ENCODE measurements at places on chromosomes 4 and X. TPM values are rescaled to one million over a fixed set of nuclear protein-coding genes. Genes with fewer than 3 reads are reported as not detected.

DNA sequence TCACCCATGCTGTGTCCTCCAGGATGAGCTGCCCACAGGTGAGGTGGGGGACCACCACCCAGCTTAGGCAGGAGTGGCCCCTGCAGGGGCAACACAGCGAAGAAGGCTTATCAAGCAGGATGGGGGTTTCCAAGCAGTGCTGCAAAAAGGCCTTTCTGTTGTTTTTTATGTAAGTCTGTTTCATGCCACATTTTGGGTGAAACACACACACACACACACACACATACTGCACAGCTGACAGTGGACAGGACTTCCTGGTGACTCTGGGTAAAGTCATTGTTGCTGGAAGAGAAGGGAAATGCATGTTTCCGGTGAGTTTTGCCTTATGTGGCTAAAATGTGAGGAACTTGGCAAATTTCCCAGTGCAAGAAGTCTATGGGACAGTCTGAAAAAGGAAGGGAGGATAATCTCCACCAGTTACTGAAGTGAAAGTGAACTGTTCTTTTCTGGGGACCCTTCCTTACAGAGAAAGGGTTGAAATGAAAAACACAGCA lies 119.2 kb downstream of the IRF2 start:
- peak overlapping the region; percentile 12 for H3K27ac ChIP-seq
- H3K27me3 ChIP-seq, result no peaks in the 10 kb centered on the region
- no peak overlapping the region for H3K4me3 ChIP-seq
- peaks cover 3% of the 10 kb centered on the region for H3K4me1 ChIP-seq
- H3K36me3 ChIP-seq, result no peaks in the 10 kb centered on the region

GRCh38 chrX:118652717-118653116 lies 74.7 kb upstream of the IL13RA1 start:
- H3K36me3 ChIP-seq, result no peaks in the 10 kb centered on the region
- no peaks in the 10 kb centered on the region for H3K4me1 ChIP-seq
- no peaks in the 10 kb centered on the region for H3K27me3 ChIP-seq
- DNase-seq, result peak; percentile 54

DNA sequence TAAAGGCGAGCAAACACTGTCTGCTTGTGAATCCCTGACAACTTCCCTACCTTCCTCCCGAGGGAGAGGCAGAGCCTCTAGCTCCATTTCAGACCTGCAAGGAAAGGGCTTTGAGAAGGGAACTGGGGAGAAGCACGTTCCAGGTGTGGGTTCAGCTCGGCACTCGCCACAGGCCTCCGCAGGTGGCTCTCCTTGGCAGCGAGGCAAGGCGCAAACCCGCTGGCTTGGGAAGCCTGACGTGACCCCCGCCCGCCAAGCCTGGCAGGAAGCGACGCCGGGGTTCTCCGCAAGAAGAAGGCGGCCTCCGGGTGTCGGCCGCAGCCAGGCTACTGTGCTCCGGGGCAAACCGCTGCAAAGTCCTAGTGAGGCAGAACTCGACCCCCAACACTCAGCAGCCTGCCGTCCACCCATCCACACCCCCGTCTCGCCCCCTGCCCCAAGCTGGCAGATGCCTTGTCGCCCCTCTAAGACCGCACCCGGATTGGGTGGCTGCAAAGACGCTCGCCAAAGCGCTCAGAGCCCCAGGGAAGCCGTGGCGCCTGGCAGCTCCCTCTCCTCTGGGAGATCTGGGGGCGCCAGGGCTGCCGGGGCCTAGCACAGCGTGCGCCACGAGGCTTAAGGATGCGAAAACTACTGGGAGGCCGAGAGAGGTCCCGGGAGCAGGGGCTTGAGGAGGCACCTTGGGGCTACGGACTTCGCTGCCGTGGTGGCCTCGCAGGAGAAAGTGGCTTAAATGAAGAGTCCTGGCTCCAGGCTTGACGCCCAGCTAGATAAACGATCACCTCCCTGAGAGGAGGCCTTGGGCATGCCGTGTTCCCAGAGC lies 21.8 kb downstream of the NKX3-2 start:
- no peak overlapping the region for H3K4me3 ChIP-seq
- DNase-seq, result no peak
- no peaks in the 10 kb centered on the region for H3K36me3 ChIP-seq
- H3K4me1 ChIP-seq, result no peaks in the 10 kb centered on the region
- peaks cover 79% of the 10 kb centered on the region for H3K27me3 ChIP-seq

DNA sequence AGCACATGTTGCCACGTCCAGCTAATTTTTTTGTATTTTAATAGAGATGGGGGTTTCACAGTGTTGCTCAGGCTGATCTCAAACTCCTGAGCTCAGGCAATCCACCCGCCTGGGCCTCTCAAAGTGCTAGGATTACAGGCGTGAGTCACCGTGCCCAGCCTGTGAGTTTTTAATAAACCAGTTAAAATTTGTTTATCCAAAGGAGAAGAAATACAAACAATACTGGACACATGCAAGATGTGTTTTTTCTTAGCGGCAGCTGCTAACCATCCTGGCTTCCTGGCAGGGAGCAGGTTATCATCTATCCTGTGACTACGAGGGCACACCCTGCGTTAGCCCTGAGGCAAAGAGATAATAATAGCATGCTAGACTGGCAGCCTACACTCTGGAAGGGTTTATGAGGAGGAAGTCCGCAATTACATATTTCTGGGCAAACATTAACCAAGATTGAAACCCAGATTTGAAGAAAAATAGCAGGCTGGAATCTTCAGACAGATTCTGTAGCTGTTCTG lies 191.4 kb downstream of the SPRY1 start:
- H3K27me3 ChIP-seq, result no peaks in the 10 kb centered on the region
- peak overlapping the region; percentile 52 for H3K27ac ChIP-seq
- H3K4me3 ChIP-seq, result no peak overlapping the region
- DNase-seq, result peak; percentile 35
- no peaks in the 10 kb centered on the region for H3K36me3 ChIP-seq
- H3K4me1 ChIP-seq, result peaks cover 3% of the 10 kb centered on the region

DNA sequence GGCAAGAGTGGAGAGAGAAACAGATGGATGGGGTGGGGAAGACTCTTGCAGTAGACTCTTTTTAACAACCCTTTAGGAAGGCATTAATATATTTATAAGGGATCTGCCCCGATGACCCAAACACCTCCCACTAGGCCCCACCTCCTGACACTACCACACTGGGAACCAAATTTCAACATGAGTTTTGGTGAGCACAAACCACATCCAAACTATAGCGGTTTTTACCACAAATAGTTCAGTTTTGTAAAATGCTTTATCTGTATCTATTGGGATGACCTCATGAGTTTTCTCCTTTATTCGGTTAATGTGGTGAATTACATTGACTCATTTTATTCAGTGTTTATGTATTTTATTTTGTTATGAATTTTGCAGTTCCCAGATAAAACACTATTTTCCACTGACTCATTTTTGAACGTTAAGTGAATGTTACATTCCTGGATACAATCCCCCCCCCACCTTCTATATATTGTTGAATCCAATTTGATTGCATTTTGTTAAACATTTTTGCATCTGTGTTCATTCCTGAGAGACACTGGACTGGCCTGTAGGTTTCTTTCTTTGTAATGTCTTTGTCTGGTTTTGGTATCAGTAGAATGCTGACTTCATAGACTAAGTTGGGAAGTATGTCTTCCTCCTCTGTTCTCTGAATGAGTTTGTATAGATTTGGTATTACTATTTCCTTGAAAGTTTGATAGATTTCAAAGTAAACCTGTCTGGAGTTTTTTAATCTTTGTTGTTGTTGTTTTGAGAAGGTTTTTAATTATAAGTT lies 13.9 kb upstream of the CPLX1 start:
- H3K27ac ChIP-seq, result no peak overlapping the region
- no peaks in the 10 kb centered on the region for H3K4me1 ChIP-seq
- DNase-seq, result no peak
- no peak overlapping the region for H3K4me3 ChIP-seq
- no peaks in the 10 kb centered on the region for H3K27me3 ChIP-seq
- no peaks in the 10 kb centered on the region for H3K36me3 ChIP-seq

DNA sequence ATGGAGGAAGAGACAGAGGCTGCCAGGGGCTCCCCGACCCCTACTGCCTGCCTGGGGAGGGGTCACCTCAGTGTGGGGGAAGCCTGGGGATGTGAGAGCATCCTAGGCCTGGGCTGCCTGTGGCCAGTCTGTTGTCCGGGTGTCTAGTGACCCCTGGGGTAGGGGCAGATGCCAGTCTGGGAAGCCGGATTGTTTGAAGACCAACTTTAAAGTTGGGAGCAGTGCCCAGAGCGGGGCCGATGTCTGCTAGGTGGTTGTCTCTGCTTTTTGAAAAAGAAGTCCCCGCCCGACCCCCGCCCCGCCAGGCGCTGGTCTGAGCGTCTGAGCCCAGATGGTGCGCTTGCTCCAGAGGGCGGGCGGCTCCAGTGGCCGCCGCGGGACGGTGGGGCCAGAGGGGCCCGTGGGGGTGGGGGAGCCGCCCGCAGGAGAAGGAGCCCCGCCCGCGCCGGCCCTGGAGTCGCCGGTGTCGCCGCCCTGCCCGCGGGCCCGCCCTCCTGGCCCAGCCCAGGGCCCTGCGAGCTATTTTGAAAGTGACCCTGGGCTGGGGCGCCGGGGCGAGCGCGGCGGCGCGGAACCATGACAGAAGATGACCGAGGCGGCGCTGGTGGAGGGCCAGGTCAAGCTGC lies at the start of gene DOK7:
Gene DOK7 (plus strand): TSS at position 517 of the 626 bp plus-strand sequence. CDS start 70 bp downstream, at position 587.
- no peaks in the 10 kb centered on the region for H3K27me3 ChIP-seq
- no peak within 1 kb of the TSS for H3K4me3 ChIP-seq
- H3K27ac ChIP-seq, result peak within 1 kb of the TSS; percentile 88
- DNase-seq, result no peak

GRCh38 chrX:10168226-10168625 lies 11.5 kb downstream of the CLCN4 start:
- peaks cover 6% of the 10 kb centered on the region for H3K27me3 ChIP-seq
- H3K4me1 ChIP-seq, result peaks cover 14% of the 10 kb centered on the region
- no peak overlapping the region for H3K27ac ChIP-seq
- no peaks in the 10 kb centered on the region for H3K36me3 ChIP-seq
- H3K4me3 ChIP-seq, result no peak overlapping the region
- no peak for DNase-seq

- H3K4me3 ChIP-seq, result no peak overlapping the region
- no peak for DNase-seq
- H3K36me3 ChIP-seq, result no peaks in the 10 kb centered on the region
- H3K27ac ChIP-seq, result no peak overlapping the region
- no peaks in the 10 kb centered on the region for H3K4me1 ChIP-seq
These were observed 20.9 kb downstream of the KLB start for GRCh38 chr4:39427520-39428114.

DNA sequence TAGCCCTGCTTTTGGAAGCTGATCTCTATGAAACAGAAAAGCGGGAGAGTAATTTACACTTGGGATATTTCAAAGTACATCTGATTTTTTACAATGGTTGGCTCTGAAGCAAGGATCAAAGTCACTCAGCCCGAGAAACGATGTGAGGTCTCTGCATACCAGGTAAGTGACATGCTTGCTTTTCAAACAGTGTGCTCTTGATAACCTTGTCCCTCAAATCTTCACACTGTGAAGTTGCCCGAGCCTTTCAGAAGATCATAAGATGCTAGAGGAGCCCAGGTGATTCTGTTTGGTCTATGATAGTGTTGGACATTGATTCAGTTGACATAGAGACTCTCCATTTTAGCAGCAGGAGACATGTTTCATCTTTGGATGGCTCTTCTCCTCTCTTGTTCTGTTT lies 47.1 kb upstream of the KLHL34 start:
- no peak overlapping the region for H3K4me3 ChIP-seq
- H3K36me3 ChIP-seq, result no peaks in the 10 kb centered on the region
- H3K27ac ChIP-seq, result no peak overlapping the region
- no peak for DNase-seq
- no peaks in the 10 kb centered on the region for H3K4me1 ChIP-seq
- no peaks in the 10 kb centered on the region for H3K27me3 ChIP-seq

- DNase-seq, result no peak
- no peak overlapping the region for H3K27ac ChIP-seq
- no peaks in the 10 kb centered on the region for H3K27me3 ChIP-seq
These were observed 76.7 kb downstream of the SLC4A4 start for GRCh38 chr4:71415491-71415890.

GRCh38 chrX:13168269-13168668 lies 123.8 kb upstream of the FAM9C start:
- no peak overlapping the region for H3K4me3 ChIP-seq
- no peaks in the 10 kb centered on the region for H3K27me3 ChIP-seq
- H3K27ac ChIP-seq, result no peak overlapping the region
- no peaks in the 10 kb centered on the region for H3K36me3 ChIP-seq
- DNase-seq, result no peak

MAGEH1 gene
- 63.3 TPM for total RNA-seq

CCDC149 gene
- total RNA-seq, result 21.4 TPM

PPP4R3C gene
- total RNA-seq, result not detected

OTUD6A gene
- total RNA-seq, result not detected

BST1 gene
- 9.1 TPM for total RNA-seq

SPINK2 gene
- not detected for total RNA-seq
